ENCODE measurements at places on chromosomes 6 and 20.

DNA sequence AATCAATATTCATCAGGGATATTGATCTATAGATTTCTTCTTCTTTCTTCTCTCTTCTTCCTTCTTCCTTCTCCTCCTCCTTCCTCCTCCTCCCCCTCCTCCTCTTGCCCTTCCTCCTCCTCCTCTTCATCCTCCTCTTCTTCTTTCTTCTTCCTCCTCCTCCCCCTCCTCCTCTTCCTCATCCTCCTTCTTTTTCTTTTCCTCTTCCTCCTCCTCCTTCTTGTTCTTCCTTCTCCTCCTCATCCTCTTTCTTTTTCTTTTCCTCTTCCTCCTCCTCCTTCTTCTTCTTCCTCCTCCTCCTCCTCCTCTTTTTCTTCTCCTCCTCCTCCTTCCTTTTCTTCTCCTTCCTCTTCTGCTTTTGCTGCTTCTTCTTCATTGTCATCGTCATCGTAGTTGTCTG lies 52.4 kb upstream of the SERINC1 start:
- DNase-seq = no peak

- DNase-seq = no peak
Measured at GRCh38 chr20:34626992-34627391, 49.9 kb downstream of the PIGU start.

DNA sequence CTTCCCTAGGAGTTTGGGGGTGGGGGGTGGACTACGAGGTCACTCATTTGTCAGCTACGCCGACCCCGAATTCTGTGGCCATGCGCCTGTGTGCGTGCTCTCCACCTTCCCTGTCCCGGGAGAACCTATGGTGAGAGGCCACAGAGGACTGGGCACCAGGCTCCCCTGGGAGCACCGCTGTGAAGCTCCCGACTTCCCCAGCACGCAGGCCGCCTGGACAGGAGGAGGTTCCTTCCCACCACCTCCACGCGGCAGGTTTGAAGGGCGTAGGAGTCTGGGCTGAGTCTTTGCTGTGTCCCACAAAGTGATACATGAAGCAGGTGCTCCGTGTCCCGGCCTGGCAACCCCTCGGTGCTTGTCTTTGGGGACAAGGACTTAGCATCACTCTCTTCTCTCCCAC lies 107.2 kb downstream of the CDH4 start:
- no peak for DNase-seq

DNA sequence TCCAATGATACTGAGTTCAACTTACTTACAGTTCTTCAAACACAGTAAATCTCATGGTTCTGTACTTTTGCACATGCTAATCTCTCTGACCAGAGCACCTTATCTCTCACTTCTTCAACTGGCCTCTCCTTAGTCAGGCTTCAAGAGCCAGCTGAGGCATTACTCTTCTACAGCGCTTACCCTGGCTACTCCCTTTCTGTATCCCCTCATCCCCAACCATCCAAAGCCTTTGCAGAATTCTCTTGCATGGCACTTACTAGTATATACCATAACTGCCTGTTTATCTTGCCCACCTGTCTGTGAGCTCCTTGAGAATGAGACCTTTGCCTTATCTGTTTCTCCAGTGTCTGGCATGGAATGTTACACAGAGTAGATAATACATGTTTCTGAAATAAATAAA lies 49.2 kb downstream of the SESN1 start:
- no peak for DNase-seq

DNA sequence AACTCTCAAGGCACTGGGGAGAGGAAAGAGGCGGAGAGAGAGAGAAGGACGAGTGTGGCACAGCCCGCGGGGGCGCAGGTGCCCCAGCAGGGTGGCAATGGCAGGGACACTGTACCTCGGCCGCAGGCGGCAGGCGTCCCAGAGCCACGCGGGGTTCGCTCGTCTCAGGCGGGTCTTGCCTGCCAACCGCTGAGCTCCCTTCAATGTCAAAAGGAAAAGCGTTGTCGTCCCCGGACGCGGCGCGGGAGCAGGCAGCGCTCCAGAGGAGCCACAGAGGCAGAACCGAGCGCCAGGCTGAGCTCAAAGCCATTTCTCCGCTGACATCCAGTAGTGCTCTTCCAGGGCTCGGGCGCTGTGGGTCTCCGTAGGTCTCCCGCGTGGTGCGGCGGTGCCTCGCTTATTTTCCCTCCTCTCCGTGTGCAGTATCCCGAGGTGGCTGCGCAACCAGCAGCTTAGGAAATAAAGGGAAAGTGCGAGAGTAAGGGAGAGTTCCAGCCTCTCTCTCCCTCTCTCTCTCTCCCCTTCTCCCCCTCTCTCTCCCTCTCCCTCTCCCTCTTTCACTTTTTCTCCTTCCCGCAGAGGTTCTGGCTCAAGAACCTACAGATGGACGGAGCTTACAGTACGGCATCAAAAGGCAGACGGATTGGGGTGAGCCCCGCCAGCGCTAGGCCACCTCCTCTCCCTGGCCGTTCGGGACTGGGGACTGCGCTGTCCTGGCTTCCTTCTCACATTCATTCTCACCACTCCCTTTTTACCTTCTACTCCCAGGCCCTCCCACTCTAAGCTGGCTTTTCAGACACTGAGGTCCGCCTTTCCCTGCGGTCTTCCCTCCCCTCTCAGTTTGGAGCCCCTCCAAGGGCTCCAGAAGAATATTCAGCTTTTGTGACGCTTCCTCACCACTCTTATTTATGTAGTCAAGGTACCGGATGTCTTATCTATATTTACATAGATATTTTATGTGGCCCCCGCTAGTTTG lies at the start of gene LAMA4:
Gene LAMA4 (minus strand): TSS at position 727 of the 976 bp plus-strand sequence. CDS start 417 bp downstream, at position 310.
- peak; percentile 79 for DNase-seq

GRCh38 chr20:24729896-24730605 lies 219.0 kb upstream of the CST7 start:
- DNase-seq = no peak

GRCh38 chr6:43992783-43993644 lies 134.2 kb downstream of the MRPL14 start:
- DNase-seq = no peak

GRCh38 chr6:70257768-70258273 lies 45.1 kb downstream of the COL9A1 start:
- no peak for DNase-seq

GRCh38 chr6:113329942-113330635 lies 527.1 kb upstream of the MARCKS start:
- no peak for DNase-seq
